Prostate gland (tissue), 2 donors: ENCODE measurements at places on chromosomes 3 and 15. TPM values are rescaled to one million over a fixed set of nuclear protein-coding genes. Genes with fewer than 3 reads are reported as not detected.

The EIF4E3 gene
- total RNA-seq, result 19.2 TPM

- H3K36me3 ChIP-seq, result no peaks in the 10 kb centered on the region
- no peak overlapping the region for H3K27ac ChIP-seq
- H3K27me3 ChIP-seq, result no peaks in the 10 kb centered on the region
- no peaks in the 10 kb centered on the region for H3K4me1 ChIP-seq
- DNase-seq, result peak; percentile 7
These were observed 115.4 kb upstream of the C15orf61 start for GRCh38 chr15:67405208-67406191.

The ZNF385D gene
- 1.0 TPM for total RNA-seq

DNA sequence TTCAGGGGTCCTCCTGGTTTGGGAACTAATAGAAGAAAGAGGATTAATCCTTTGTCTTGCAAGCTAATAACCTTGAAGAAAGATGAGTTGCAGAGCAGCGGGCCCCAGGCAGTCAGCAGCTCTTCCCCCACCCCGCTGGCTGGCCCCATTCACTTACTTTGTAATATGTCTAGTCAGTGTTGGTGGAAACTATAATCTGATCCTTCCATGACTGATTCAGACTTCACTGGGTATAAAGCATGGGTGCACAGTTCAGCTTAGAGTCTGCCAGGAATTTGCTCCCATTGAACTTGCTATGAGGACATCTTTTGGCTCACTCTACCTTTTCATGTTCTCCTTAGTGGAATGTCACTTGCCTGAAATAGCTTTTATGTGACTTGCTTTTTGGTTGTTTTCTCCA lies 117.7 kb downstream of the CCNL1 start:
- no peaks in the 10 kb centered on the region for H3K36me3 ChIP-seq
- H3K27me3 ChIP-seq, result no peaks in the 10 kb centered on the region
- no peak for DNase-seq
- H3K4me1 ChIP-seq, result no peaks in the 10 kb centered on the region

The GPR87 gene
- 10.9 TPM for total RNA-seq

DNA sequence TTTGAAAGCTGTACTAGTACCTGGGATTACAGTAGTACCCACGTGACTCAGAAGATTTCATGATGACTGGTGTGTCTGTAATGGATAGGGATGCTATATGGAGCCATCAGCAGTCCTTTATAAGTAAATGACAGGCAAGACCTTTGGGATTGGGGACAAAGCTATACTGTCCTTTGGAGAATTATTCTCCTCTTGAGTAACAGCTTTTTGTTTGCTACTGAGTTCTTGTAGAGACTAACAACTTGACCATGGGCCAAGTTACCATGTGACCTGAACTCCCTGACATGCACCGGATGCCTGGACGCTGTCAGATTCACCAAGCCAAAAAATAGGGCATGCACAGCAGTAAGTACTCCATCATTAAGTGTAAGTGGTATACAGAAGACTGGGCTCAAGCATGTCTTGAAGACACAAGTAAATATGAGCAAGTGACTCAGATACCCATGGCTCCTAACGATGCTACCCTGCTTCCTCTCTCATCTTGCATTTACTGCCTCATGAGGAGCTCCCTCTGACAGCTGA lies 12.9 kb downstream of the SEC11A start:
- H3K27ac ChIP-seq, result no peak overlapping the region
- H3K4me1 ChIP-seq, result no peaks in the 10 kb centered on the region
- H3K4me3 ChIP-seq, result no peak overlapping the region
- no peaks in the 10 kb centered on the region for H3K27me3 ChIP-seq

The PLA2G4E gene
- total RNA-seq, result 0.17 TPM

The FETUB gene
- total RNA-seq, result not detected

DNA sequence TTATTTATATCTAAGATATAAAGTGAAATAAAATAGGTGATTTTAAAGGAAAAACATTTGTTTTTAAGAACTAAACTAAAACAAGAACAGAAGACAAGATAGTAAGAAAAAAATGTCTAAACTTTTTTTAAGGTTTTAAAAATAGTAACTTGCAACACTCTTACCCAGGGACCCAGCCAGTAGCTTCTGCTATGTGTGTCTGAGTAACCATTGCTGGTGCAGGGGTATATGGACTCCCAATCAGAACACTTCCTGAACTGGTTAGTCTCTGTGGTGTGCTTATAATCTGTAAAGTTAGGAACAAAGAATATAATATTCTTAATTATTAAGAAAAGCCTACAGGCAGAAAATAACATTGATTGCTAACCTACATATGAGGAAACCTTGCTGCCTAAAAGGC lies 118.4 kb downstream of the ATP1B3 start:
- no peak overlapping the region for H3K4me3 ChIP-seq
- no peak for DNase-seq
- H3K36me3 ChIP-seq, result no peaks in the 10 kb centered on the region
- H3K27ac ChIP-seq, result no peak overlapping the region
- H3K27me3 ChIP-seq, result no peaks in the 10 kb centered on the region

DNA sequence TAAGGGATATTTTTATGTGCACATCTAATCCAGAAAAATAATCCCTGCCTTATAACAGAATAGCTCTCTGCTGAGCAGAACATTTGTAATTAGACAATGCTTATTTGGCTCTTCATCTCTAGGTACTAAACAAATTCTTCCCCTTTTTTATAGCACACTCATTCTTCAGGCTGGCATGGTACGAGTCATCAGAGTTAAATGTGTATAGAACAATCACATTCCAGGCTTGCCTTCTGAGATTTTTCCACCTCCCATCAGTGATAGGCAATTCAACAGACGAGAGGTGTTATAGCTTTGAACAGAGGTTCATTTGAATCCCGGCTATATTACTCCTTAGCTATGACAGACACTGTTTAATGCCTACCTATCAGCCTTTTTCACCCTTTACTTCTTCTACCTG lies 21.4 kb upstream of the SPPL2A start:
- H3K27ac ChIP-seq, result no peak overlapping the region
- no peaks in the 10 kb centered on the region for H3K36me3 ChIP-seq
- no peak overlapping the region for H3K4me3 ChIP-seq
- DNase-seq, result no peak

The CELF6 gene
- 7.3 TPM for total RNA-seq

The SLC22A14 gene
- total RNA-seq, result 0.64 TPM

The CISH gene
- total RNA-seq, result 7.6 TPM

The SEMA3G gene
- 7.6 TPM for total RNA-seq

The NUDT16 gene
- total RNA-seq, result 26.0 TPM

The CLEC3B gene
- total RNA-seq, result 16.0 TPM

The FBXL22 gene
- 39.6 TPM for total RNA-seq

The GRK7 gene
- not detected for total RNA-seq

The GADL1 gene
- total RNA-seq, result not detected

GRCh38 chr3:197970588-197970987 lies 10.6 kb downstream of the LMLN start:
- no peak for DNase-seq
- H3K27ac ChIP-seq, result no peak overlapping the region
- no peaks in the 10 kb centered on the region for H3K4me1 ChIP-seq
- H3K36me3 ChIP-seq, result no peaks in the 10 kb centered on the region
- H3K4me3 ChIP-seq, result no peak overlapping the region

The C3orf85 gene
- total RNA-seq, result not detected

DNA sequence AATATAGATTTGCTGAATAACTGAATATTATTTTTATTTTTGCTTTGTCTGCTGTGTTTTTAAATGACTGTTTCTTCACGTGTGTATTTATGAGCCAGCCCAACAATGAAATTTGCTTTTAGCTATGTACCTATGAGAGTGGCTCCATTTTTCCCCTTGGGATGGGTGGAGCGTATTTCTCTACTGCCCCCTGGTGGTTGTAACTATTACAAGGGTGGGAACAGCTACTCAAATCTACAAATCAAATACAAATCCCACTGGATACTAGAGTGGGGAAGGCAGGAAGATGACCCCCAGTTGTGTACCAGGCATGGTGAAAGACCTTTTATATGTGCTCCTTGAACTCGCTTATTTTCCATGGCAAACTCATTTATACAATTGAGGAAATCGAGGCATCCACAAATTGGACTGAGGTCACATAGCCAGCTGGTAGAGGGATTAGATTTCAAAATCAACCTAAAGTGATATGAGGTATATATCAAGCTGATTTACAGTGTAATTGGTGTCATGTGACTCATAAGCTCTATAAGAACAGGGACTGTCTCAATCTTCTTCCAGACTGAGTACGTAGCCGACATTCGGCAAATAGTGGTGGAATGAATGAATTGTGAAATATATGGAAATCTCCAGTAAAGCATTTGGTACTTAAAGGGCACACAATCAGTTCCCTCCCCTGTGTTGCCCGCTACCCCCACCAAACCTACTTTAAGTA lies 69.5 kb upstream of the VEPH1 start:
- H3K27ac ChIP-seq, result no peak overlapping the region
- H3K27me3 ChIP-seq, result no peaks in the 10 kb centered on the region
- H3K36me3 ChIP-seq, result no peaks in the 10 kb centered on the region

The VGLL4 gene
- total RNA-seq, result 87.2 TPM

GRCh38 chr3:169034401-169034800 lies 629.1 kb downstream of the MECOM start:
- H3K27me3 ChIP-seq, result no peaks in the 10 kb centered on the region
- H3K36me3 ChIP-seq, result no peaks in the 10 kb centered on the region
- no peaks in the 10 kb centered on the region for H3K4me1 ChIP-seq

DNA sequence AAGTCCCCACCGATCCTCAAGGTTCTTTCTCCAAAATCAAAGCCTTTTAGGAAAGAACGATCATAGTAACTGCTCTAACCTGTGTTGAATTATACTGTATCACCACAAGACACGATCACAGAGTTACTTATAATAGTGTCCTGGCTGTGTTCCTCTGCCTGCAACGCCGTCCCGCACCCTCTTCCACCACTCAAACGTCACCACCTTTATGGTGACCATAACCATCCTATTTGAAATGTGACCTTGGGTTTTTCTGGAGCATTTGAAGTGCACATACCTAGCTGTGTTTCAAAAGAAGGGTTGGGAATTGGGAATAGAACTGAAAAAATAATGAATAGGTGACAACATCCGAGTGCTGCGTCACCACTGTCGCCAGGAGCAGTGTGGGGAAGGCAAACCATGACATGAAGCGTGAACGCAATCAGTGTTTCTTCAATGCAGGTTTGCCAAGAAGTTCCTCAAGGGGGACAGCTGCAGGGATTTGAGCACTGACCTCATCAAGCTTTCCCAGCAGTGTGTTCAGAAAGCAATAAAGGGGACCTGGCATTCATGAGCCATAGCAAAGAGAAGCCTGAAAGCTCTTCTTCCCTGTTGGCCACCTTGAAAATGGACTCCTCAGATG lies 769 bp upstream of the SELENOS start:
- H3K27me3 ChIP-seq, result no peaks in the 10 kb centered on the region
- H3K27ac ChIP-seq, result peak overlapping the region; percentile 60
- no peak for DNase-seq
- H3K36me3 ChIP-seq, result peaks cover 15% of the 10 kb centered on the region
- H3K4me3 ChIP-seq, result peak overlapping the region; percentile 83

GRCh38 chr3:157595259-157595658 lies 92.0 kb upstream of the VEPH1 start:
- H3K27ac ChIP-seq, result no peak overlapping the region
- DNase-seq, result no peak
- H3K27me3 ChIP-seq, result no peaks in the 10 kb centered on the region
- no peaks in the 10 kb centered on the region for H3K4me1 ChIP-seq
- H3K36me3 ChIP-seq, result no peaks in the 10 kb centered on the region
- no peak overlapping the region for H3K4me3 ChIP-seq

DNA sequence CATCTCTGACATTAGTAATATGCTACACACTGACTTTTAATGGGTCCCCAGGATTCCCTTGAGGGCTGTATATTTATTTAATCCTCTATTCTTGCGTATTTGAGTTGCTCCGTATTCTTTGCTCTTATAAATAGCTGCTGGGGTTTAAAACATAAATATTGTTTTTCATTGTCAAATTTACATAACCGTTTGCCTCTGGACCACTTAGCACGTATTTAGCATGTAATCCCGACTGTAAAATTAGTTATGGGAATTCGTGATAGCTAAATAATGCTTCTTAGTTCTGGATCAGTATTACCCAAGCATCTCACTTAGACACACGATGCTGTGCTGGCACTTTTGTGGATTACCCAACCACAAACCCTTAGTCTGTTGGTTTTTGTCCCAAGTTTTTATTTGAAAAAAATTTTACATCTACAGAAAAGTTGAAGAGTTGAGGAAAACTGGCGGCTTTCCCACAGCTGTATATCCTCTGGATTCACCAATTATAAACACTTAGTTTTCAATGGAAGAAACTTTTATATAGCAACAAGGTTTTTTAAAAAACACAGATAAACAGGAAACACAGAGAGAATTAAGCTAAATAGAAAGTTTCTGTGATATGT lies 296.8 kb upstream of the TPM1 start:
- no peak overlapping the region for H3K27ac ChIP-seq
- no peaks in the 10 kb centered on the region for H3K27me3 ChIP-seq
- DNase-seq, result no peak
- no peak overlapping the region for H3K4me3 ChIP-seq
- H3K36me3 ChIP-seq, result no peaks in the 10 kb centered on the region
- H3K4me1 ChIP-seq, result no peaks in the 10 kb centered on the region

- no peak overlapping the region for H3K4me3 ChIP-seq
- H3K36me3 ChIP-seq, result no peaks in the 10 kb centered on the region
- no peaks in the 10 kb centered on the region for H3K4me1 ChIP-seq
- no peaks in the 10 kb centered on the region for H3K27me3 ChIP-seq
- H3K27ac ChIP-seq, result no peak overlapping the region
- peak; percentile 6 for DNase-seq
These were observed 7.0 kb downstream of the SUCLG2 start for GRCh38 chr3:67647390-67647878.

The SLMAP gene
- total RNA-seq, result 131 TPM

DNA sequence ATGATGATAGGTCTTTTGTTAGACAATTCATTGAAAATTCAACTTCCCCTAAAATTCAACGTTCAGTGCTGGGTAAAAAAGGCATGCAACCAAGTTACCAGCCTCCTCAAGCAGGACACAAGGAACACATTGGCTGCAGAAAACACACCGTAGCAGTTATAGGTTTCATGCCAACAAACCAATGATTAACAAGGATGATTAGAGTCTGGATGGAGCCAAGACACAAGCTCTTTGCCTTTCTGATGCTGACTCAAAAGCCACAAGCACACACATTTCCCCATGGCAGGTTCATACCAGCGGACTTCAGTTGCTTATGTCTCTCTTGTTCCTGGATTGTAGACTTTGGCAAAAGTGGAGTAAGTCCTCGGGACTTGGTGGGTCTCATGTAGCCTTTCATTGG lies 105.8 kb downstream of the DHX30 start:
- H3K4me1 ChIP-seq, result no peaks in the 10 kb centered on the region
- H3K4me3 ChIP-seq, result no peak overlapping the region
- H3K27ac ChIP-seq, result no peak overlapping the region
- H3K27me3 ChIP-seq, result no peaks in the 10 kb centered on the region
